Stimulated activated CD8-positive, alpha-beta memory T cell treated with anti-CD3 and anti-CD28 coated beads, Interleukin-4, amount 100 ng/mL, for 24 hours (primary cell): ENCODE measurements at places on chromosomes 16 and 17.
A peak's percentile ranks its signal among the peaks of the same experiment; 100 is the strongest.

GRCh38 chr16:64240586-64240985, 881.3 kb downstream of the CDH11 start:
- DNase-seq: no peak

- DNase-seq: peak; percentile 56
These were observed at the start of gene PRR29 for GRCh38 chr17:63998050-63998720. TSS of gene PRR29 (plus strand) at chr17:63998351. CDS start at chr17:63998365, 14 bp downstream.

- no peak for DNase-seq
These were observed 8.8 kb upstream of the SALL1 start for GRCh38 chr16:51159865-51160264.

DNA sequence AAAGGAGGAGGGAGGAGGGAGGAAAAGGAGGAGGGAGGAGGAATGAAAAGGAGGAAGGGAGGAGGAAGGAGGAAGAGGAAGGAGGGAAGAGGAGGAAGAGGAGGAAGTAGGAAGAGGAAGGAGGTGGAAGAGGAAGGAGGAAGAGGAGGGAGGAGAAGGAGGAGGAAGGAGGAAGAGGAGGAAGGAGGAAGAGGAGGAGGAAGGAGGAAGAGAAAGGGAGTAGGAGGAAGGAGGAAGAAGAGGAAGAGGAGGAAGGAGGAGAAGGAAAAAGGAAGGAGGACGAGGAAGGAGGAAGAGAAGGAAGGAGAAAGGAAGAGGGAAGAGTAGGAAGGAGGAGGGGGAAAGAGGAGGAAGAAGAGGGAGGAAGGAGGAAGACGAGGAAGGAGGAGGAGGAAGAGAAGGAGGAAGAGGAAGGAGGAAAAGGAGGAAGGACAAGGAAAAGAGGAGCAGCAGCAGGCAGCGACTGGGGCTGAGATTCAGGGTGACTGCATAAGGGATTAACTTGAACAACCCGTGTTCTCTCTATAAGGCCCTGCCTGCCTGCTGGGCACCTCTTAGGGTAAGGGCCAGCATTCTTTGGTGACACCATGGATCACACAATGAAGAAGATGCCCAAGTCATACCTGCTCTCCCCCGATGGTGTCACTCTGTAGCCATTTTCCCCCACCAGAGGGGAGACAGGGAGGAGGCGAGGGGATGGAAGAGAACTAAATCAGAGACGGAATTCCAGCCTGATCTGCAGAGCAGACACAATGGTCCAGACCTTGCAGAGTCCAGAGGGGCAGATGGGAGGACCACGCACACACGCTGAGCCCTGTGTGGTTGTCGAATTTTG, 1.4 kb upstream of the IL34 start:
- DNase-seq: no peak

GRCh38 chr17:15364615-15365014, 23.2 kb upstream of the TEKT3 start:
- DNase-seq: no peak

DNA sequence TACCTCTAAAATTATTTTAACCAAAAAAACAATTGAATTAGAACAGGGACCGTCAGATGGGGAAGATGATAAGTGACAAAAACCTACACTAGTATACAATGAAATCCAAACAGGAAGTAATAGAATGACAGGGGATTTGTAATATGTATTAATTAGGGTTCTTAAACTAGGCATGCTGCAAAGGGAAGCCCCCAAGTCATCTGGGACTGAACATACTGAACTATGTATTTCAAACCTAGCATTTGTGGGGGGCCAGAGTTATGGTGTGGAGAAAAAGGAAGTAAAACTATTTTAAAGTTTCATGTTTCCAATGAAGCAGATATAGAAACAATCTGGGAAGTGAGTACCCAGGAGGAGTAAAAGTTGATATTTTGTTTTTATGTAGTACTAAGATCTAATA, 133.2 kb upstream of the HS3ST3A1 start:
- no peak for DNase-seq
